Progenitor cell of endocrine pancreas (in vitro differentiated cells): ENCODE measurements at places on chromosomes 12 and 14. TPM values are rescaled to one million over a fixed set of nuclear protein-coding genes. Genes with fewer than 3 reads are reported as not detected.

GRCh38 chr12:10771132-10771733, 31.2 kb downstream of the TAS2R7 start:
- no peak for DNase-seq

DNA sequence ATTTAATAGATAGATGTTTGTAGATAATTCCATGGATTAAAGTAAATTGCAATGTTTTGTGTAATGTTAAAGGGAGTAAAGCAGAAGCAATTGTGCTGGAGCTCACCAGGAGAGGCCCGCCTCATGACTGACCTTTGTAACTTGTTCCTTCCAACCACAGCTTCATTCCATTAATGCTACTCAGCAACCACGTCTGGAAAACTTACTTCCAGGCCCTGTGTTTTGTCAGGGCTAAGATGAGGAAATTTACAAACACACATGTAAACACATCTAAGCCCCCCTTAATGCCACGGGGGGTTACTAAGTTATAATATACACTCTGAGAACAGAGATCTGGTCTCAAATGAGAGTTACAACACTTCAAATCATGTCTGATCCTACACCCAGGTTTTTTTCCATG, 12.4 kb downstream of the LUM start:
- DNase-seq: no peak

- no peak for DNase-seq
Measured at GRCh38 chr12:91562476-91562875, 379.9 kb upstream of the DCN start.

DNA sequence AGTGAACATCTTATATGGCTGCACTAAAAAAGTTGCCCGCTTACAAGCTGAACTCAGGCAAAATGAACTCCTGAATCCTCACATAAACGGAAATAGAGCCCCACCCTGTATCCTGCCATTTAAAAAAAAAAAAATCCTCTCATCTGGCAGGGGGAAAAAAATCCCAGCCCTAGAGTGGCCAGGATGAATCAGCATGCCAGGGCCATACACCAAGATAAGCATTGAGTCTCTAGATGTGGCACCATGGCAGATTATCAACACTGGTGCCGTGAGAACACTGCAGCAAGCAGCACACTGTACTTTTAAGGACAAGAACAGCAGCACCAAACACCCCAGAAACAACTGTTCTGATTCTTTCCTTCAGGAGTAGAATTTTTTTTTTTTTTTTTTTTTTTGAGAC, 65.5 kb downstream of the RASSF3 start:
- no peak for DNase-seq

GRCh38 chr14:34322940-34323418, 139.1 kb downstream of the SPTSSA start:
- peak; percentile 44 for DNase-seq

DNA sequence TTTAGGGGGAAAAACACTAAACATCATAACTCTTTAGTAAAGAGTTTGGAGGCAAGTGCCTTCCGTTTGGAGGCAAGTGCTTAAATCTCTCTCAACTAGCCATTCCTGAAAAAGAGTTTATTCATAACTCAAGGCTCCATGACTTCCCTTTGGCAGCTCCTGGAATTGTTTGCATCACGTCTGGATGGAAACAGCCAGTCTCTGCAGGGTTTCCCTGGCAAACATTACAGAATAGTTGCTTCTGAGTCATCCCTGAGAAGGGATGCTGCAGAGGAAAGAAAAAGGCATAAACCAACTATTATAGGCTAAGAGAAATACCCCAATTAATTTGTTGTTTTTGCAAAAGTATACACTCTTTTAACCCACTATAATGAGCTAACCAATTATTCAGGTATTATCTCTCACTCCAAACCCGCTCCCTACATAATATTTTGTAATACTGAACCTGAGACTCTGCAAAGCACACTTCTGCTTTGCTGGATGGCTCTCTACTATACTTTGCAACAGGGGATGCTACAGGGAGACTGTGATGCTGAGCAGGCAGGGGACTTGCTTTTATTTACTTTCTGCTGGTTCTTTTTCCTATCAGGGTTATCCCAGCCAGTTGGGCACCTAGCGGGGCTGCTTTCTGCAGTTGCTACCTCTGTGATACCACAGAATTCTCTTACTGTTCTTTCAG, 497.7 kb downstream of the FUT8 start:
- DNase-seq: no peak

DNA sequence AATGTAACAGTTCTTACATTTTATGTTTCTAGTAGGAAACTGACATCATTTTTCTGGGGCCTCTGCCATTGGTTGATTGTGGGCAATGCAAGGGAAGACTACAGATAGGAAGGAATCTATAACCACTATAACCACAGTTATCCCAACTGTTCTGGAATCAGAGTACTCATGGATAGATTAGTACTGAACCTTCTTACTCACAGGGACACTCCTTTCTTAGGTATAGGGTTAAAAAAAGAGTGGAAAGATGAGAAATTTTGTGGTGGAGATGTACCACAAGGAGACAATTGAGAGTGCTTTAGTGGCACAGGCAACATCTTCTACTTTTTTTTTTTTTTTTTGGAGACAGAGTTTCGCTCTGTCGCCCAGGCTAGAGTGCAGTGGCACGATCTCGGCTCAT, 21.0 kb downstream of the TMEM116 start:
- no peak for DNase-seq

GRCh38 chr14:64860039-64860438, 19.7 kb downstream of the SPTB start:
- no peak for DNase-seq

- DNase-seq: no peak
Measured at GRCh38 chr12:46459861-46460545, 87.4 kb upstream of the SLC38A2 start.

DNA sequence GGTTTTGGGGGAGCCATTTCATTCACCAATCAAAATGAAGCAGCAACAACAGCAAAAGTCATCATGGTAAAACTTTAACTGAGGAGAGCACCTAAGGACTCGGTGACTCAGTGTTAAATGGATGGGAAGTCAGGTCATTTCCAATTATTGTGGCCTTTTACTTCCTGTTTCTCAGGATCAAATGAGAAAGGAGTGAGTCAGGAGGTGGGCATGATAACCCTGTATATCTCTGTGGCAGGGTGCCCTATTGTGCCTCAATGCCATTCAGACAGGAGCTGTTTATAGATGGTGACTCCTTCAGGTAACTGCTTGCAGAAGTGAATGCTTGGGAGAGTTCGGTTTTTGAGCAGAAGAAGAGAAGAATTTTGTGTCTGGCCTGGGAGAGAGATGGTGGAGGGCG, 135.5 kb upstream of the CPM start:
- no peak for DNase-seq

GRCh38 chr14:34450542-34450915, 11.5 kb downstream of the SPTSSA start:
- DNase-seq: no peak

DNA sequence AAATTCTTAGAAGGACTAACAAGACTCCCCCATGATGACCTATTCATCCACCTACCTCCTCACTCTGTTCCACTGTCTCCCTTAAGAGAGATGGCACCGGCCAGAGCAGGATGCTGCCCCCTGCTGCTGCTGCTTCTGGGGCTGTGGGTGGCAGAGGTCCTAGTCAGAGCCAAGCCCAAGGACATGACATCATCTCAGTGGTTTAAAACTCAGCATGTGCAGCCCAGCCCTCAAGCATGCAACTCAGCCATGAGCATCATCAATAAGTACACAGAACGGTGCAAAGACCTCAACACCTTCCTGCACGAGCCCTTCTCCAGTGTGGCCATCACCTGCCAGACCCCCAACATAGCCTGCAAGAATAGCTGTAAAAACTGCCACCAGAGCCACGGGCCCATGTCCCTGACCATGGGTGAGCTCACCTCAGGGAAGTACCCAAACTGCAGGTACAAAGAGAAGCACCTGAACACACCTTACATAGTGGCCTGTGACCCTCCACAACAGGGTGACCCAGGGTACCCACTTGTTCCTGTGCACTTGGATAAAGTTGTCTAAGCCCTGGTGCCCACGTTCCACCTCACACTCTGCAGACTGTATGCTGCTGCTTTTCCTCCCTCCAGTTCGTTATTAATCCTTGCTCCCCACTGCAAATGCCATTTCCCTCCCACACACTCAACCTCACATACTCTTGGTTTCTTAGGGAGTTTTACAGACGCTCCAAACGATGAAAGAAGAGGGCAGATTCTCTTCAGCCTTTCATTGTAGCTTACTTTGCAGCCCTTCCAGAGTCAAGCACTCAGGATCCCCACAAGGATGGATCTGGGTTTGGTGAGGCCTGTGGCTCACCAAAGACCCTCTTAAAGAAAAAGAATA, at the start of gene RNASE8:
Gene RNASE8 (plus strand): TSS at position 20 of the 873 bp plus-strand sequence. CDS start 71 bp downstream, at position 91.
- no peak for DNase-seq

The MORN3 gene
- total RNA-seq: 1.1 and 1.5 TPM in 2 replicates

The BDKRB2 gene
- 0.36 and 0.42 TPM in 2 replicates for total RNA-seq

The ENDOU gene
- total RNA-seq: not detected in 2 replicates

The CLEC6A gene
- not detected in 2 replicates for total RNA-seq
